ENCODE measurements at places on chromosomes 2 and 18. TPM values are rescaled to one million over a fixed set of nuclear protein-coding genes. Genes with fewer than 3 reads are reported as not detected.

GRCh38 chr2:3257166-3257565 lies 120.5 kb downstream of the EIPR1 start:
- no peak for DNase-seq

- DNase-seq = no peak
These were observed 721 bp downstream of the ADAM17 start for GRCh38 chr2:9554921-9555296.

DNA sequence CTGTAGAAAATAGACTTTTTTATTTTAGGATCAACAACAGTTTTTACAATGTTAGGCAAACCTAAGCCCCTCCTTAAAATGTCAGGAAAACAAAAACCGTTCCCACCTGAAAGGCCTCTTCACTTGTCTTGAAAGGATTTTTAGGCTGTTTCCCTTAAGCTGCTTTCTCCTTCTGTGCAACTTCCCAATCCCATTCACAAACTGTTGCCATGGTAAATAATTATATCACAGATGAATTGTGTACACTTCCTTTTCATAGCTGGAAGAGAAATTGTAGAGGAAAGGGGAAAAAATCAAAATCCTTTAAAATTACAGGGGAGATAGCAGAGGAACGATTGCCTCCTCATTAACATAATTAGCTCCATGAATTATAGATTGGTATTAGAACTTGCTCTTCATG lies 1488.0 kb upstream of the CELF4 start:
- no peak for DNase-seq

DNA sequence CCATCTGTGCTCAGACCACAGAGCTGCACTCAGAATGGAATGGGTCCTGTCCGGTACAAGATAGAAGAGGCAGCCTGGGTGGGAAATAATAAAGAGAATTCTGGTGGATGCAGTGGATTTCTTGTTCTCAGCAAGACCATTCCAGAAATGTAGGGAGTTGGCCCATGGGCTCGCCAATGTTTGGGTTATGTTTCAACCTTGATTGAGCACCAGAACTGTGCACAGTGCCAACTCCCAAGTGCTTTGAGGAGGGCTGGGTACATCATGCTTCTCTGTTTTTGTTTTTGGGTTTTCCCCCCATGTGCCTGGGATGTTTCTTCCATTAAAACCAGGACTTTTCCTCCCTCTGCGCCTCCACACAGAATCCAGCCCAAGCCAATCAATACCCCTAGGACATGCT lies 304.1 kb downstream of the TNS1 start:
- no peak for DNase-seq

- DNase-seq = no peak
These were observed 40.2 kb downstream of the CCBE1 start for GRCh38 chr18:59657012-59657411.

DNA sequence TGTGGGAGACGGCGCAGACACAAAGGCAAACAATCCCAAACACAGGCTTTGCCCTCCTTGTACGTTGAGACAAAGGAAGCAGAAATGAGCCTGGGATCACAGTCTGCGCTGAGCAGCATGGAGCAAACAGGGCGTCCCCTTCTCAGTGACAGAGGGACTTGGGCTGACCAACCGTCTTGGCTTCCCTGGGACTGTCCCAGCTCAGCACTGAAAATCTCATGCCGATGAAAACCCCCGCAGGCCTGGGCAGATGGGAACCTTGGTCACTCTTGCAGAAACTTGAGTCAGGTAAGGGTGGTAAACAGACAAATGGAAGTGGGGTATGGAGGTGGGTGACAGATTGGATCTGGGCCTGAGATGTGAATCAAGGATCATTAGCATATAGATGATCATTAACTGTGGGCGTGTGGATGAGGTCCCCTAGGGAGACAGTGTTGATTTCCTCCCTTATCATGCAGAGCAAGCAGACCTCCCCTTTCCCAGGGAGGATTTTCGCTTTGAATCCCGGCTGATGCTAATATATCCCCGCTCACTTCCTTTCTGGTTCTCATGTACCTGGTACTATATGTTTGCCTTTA lies 19.1 kb upstream of the SH3BP4 start:
- DNase-seq = no peak

GRCh38 chr2:199228887-199229819 lies 228.6 kb downstream of the SATB2 start:
- DNase-seq = no peak

DNA sequence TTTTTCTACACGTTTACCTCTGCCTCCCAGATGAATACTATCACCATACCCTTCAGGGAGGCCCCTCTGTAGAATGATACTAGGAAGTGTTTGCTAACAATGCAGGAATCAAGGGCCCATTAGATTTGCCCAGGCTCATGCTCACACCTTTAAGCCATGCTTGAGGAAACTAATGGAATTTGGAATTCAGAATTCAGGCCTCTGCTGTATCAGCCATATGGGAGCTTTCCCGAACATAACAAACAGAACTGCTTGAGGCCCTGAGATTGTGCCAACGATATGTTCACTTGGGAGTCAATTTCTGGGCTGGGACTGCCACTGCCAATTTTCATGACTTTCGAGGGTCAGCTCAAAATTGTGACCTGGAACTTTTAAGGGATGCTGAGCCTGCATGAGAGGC lies 282.5 kb downstream of the CLIP4 start:
- no peak for DNase-seq

DNA sequence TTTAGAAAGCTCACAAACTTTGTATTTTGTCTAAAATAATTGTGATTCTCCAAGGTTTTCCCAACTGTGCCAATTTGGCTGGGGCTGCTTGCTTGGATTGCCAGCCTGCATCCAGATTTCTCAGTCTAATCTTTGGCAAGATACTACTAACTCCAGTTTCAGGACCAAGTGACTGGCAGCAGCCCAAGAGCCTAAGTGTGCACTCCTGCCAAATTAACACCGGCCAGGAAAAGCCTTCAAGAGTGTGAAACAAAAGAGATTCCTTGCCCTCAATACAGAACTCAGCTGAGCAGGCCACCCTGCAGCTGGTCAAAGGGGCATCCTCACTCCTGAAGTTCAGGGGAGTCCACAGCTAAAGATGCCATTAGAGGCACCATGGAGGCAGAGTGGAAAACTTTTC lies 589.0 kb upstream of the ACVR2A start:
- no peak for DNase-seq

- DNase-seq = no peak
These were observed 255.1 kb upstream of the THSD7B start for GRCh38 chr2:136510244-136510643.

GRCh38 chr18:42185486-42185885 lies 230.5 kb downstream of the PIK3C3 start:
- DNase-seq = no peak

DNA sequence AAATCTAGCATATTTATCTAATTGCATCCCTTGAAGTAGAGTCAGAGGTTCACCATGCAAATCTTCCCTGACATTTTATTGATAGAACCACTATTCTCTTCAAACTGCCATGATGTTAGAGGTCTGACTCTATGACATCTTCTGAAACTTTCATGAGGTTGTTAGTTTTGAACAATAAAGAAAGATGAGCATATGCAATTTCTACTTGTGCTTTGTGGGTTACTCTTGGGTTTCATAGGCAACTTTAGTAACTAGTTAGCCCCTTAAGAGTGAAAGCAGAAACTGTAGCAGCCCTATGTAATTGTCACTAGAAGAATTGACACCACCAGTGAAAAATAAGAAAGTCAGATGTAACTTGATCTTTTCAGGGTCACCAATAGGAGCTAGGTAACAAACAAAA lies 53.1 kb upstream of the ZEB2 start:
- no peak for DNase-seq

DNA sequence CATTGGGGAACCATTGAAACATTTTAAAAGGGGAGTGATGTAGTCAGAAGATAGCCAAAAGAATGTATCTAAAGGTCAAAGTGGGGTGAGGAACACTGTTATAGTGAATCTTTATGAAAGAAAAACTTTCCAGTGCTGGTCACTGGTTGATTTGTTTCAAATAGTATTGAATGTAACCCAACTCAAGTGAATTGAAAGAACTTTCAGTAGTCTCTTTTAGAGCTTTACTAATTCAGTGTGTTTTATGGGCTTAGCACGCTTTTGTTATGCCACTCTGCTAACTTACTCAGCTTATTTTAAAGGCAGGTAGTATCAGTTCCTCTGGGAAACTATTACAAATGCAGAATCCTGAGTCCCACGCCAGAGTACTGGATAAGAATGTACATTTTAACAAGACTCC lies 57.3 kb downstream of the GTF2A1L start:
- DNase-seq = no peak

- DNase-seq = no peak
These were observed 71.5 kb upstream of the TTC39C start for GRCh38 chr18:23943104-23943503.

- DNase-seq = no peak
These were observed 42.0 kb upstream of the UBE2E3 start for GRCh38 chr2:180938451-180938850.

GRCh38 chr2:70557171-70557838 lies 3.7 kb upstream of the TGFA start:
- no peak for DNase-seq

GRCh38 chr2:24228470-24228869 lies 53.6 kb downstream of the FAM228A start:
- DNase-seq = no peak

GRCh38 chr2:220078439-220078838 lies 451.0 kb downstream of the SLC4A3 start:
- no peak for DNase-seq

PSMD14 gene
- 87.7 TPM for polyA plus RNA-seq

LONRF2 gene
- 3.0 TPM for polyA plus RNA-seq

CDH2 gene
- 169 TPM for polyA plus RNA-seq

FNDC4 gene
- 2.0 TPM for polyA plus RNA-seq

BMP10 gene
- not detected for polyA plus RNA-seq

FOXI3 gene
- not detected for polyA plus RNA-seq

RAX gene
- not detected for polyA plus RNA-seq

IL1R2 gene
- 8.0 TPM for polyA plus RNA-seq

TUBB8B gene
- polyA plus RNA-seq = not detected

GPR45 gene
- not detected for polyA plus RNA-seq

KIAA2012 gene
- polyA plus RNA-seq = not detected

Data from heart left ventricle (tissue), 16 donors.